NCI-H1694 treated with DMSO at 0.1 percent for 48 hours (cell line): ENCODE measurements at places on chromosomes 13 and 19.

GRCh38 chr19:52936151-52936953, 13.1 kb upstream of the ZNF888 start:
- no peak for DNase-seq

DNA sequence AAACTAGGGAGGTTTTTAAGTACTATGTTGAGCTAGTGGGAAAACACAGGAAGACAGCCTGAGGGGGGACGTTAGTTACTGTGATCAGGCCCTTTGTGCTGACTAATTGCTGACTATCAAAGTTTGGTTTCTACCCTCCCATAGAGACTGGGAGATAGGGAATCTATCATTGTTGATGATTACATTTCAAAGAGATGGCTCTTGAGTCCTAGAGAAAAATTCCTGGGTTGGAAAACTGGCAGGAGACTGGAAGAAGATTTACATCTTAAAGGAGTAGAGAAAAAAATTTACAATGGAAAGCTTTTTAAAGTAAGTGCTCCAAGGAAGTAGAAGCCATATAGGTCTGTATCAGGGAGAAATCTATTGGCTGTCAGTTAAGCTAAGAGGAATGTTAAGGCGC, 522.0 kb upstream of the KLHL1 start:
- no peak for DNase-seq

GRCh38 chr19:50925734-50926133, 14.5 kb upstream of the KLK4 start:
- DNase-seq, result no peak

DNA sequence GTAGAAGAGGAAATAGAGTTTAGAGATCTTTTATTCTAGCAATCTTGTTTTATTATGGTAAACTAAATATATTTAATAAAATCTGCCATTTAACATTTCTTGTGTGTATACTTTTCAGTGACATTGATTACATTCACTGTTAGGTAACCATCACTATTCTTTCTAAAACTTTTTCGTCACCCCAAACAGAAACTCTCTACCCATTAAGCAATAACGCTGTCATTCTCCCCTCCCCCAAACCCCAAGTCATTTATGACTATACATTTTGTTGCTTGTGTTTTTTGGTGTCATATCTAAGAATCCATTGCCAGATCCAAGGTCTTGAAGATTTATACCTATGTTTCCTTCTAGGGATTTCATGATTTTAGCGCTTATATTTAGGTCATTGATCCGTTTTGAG, 10.6 kb downstream of the URI1 start:
- no peak for DNase-seq

DNA sequence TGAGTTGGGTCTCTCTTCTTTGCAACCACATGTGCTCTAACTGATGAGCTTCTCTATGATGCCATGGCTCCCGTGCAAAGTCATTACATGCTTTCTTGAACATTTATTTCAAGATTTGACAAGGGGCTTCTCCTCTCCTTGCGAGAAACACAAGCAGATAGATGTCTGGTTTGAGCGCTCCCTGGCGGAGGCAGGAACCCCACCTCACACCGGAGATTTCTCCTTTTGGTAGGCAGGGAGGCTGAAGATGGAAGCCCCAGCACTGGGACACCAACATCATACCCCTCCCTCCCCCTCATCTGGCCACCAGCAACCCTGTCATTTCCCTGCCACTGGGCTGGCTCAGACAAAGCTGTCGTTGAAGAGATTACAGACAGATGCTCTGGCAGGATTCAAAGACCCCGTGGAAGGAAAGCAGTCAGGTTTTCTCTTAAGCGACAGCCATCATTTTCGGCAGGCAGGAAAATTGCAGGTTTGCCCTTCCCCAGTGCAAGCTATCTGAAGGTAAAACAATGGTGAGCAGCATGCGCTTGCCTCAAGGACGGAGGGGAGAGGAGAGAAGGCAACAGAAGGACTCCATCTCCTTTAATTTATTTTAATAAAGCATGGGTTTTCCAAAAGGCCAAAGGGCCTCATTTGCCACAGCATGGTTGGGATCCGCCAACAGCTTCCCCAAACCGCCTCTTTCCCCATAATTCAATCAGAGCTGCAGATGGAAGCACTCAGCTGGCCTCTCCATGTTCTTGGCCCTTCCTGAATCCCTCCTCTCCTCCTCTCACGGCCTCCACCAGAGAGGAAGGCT, 344.1 kb upstream of the TSHZ3 start:
- no peak for DNase-seq

DNA sequence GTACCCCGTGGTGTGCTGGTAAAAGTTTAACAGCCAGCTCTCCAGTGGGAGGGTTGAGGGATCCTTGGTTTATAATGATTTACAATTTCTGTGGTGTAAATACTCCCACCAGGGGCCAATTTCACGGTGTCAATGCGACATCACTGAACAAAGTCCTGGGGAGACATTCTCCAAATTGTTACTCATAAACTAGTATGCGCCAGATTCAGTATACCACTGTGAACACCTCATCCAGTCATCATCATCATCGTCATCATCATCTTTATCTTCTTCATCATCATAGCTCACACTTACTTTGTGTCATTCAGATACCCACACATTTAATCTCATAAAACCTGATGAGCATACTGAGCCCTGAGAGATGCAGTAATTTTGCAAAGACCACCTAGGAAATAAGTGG, 17.2 kb upstream of the TNFSF14 start:
- DNase-seq, result no peak

GRCh38 chr19:52735734-52736133, 890 bp upstream of the ZNF611 start:
- DNase-seq, result no peak
